Activated naive CD4-positive, alpha-beta T cell treated with anti-CD3 and anti-CD28 coated beads, Interleukin-2, amount 50 U/mL, for 16 hours (primary cell): ENCODE measurements at places on chromosomes 2 and 18.

DNA sequence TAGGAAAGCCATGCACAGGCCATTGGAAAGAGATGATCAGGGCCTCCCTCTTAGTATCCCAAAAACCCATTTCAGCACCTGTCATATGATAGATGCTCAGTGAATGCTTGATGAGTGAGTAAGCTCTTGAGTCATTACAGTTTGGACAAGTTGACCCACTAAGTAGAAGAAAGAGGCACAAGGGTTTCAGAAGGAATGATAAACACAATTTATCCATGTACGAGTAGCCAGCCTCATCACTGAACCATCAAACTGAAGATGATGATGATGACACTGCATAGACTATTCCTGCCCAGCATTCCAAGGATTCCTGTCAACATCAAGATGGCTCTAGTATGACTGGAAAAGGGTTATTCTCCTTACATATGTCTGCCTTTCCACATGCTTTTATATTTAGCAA is 596.0 kb downstream of the BCL11A start:
- DNase-seq: no peak

DNA sequence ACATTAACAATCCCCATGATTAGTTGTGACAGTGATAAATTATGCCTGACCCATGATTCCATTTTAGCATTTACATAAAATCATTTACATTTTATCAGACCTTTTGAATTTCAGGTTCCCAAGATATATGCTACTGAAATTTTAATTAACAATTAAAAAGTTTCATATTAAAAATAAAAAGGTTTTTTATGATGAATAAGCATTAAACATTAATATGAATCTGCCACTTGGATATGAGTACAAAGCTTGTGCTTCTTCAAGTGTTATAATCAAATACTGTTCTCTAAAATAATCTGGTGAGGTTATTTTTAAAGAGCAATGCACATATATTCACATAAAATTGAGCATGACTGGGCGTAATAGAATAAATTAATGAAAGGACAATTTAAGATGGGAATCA is 1218.0 kb downstream of the CNTNAP5 start:
- no peak for DNase-seq

DNA sequence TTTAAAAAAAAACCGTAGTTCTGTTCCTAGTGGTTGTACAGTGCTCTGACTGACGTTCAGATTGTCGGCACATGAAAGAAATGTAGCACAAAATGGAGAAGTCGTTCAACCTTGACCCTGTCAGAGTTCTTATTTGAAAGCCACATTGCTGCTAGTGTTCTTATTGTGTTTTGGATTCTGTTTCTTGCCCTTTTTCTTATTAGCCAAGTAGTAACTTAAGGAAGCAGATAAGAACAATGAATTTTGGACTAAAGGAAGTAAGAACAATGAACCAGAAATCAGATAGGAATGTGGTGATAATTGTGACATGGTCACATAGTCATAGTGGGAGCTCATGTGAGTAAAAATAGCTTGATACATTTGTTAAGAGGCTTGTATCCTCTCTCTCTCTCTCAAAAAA is 45.9 kb downstream of the RPIA start:
- no peak for DNase-seq

DNA sequence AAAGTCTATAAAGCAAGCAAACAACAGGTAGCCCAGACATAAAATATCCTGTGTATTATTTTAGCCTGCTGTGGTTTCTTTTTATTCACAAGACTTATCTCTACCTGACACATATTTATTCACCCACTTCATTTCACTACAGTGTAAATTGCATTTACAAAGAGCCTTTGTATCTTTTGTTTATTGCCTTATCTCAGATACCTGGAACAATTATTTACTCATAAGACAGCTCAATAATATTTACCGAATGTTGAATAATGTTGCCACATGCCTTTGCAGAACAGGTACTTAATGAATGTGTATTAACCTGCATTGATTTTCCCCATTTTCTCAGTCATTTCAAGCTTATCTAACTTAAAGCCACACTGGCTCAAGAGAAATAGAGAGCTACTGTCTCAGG is 603.6 kb downstream of the FBXO15 start:
- DNase-seq: no peak

DNA sequence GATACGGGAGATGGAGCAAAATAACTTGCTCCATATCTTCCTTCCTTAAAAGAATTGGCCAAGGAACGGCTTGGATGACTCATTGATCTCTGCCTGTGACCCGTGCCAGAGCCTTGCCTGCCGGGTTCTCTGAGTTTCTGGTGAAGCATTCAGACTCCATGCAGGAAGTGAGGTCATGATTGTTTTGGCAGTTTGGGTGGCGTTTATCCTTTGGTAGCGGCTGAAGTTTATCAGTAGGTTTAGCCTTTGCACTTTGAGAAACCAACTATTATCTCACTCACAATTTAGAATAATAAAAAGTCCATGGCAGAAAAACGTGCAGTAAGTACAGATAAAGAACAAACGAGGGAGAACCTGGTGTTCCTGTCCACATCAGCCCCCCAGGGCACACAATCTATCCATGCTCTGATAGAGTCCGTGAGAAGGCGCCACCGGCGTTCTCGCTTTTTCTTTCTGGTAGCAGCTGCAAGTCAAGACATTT is 15.0 kb upstream of the CTAGE1 start:
- no peak for DNase-seq
